ENCODE measurements at places on chromosomes 5 and 9.

DNA sequence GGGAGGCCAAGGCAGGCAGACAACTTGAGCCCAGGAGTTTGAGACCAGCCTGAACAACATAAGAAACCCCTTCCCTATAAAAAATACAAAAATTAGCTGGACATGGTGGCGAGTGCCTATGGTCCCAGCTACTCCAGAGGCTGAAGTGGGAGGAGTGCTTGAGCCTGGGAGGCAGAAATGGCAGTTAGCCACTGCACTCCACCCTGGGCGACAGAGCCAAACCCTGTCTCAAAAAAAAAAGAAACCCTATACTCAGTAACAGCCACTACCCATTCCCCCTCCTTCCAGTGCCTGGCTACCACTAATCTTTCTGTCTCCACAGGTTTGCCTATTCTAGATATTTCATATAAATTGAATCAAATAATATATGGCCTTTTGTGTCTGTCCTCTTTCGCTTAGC, 14.3 kb upstream of the SIL1 start:
- no peak for DNase-seq

- DNase-seq = no peak
Measured at GRCh38 chr5:177496727-177497291, 595 bp downstream of the PDLIM7 start.

DNA sequence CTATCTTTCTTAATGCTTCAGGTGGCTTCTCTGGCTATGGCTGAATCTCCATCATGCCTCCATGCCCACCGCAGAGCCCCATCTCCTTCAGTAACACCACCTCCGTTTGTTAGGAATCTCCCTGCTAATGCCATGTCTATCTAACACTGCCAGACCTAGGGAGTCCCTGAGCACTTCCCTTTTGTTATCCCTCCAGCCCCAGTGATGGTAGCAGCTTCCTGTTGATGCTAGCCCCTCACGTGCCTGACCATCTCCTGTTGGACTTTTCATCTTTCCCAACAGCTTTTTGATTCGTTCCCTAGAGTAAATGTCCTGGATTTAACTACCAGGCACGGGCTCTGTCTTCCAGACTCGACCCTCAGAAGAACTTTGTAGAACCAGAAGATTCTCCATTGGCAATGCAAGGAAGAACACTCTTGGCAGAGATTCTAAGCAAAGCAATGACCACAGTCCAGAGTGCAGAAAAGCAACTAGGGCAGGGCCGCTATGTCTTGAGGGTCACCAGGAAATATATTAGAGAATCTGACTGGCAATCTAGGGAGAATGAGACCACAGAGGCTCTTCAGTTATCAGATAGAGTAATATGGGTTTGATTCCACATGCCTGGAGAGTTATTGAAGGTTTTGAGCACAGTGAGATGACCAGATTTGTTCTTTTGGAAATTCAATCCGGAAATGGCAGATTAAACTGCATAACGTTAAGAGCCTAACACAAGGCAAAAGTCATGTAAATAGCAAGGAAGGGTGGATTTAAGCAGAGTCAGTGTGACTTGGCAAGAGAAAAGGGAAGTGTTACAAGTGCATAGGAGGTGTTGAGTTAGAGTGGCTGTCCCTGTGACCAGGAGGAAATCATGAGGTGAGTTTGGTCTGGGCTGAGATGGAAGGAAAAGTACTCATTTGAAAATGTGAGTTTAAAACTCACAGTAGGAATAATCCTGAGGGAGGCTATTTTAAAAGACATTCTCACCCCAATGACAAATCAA, 555.2 kb downstream of the ACTL7B start:
- DNase-seq = no peak

DNA sequence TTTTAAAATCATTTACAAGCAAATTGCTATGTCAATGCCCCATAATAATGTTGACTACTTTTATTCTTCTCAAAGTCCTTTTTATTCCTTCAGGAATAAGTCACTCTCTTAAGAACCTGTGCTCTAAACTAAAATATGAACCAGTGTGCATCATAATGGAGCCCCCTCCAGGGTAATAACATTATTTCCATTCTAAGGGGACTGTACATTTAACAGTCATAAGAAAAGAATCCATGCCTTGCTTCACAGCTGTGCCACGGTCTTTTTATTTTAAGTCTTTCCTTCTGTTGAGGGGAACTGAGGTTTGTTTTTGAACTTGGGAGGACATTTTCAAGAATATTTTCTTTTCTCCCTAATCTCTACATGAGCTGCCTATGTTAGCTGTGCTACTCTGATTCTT, 297.6 kb downstream of the MAN2A1 start:
- DNase-seq = no peak

- DNase-seq = no peak
Measured at GRCh38 chr9:82363198-82363597, 374.6 kb downstream of the SPATA31D1 start.

- no peak for DNase-seq
Measured at GRCh38 chr5:151499501-151500035, 52.2 kb downstream of the SLC36A1 start.

DNA sequence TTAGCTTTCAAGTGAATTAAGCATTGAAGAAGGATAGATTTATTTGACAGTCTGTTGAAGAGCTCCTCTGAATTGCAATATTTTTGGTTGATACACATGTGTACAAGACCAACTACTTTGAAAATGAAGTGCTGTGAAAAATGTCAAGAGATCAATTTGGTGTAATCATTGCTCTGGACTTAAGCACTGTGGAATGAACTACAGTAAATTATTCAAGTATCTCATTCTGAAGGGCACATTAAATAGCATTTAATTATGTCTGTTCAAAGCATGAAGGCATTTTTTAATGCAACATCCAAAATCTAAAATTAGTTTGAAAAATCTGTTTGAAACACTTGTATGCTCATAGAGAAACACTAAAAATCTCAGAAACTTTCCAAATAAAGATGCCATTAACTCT, 107.5 kb downstream of the CDH18 start:
- DNase-seq = no peak

DNA sequence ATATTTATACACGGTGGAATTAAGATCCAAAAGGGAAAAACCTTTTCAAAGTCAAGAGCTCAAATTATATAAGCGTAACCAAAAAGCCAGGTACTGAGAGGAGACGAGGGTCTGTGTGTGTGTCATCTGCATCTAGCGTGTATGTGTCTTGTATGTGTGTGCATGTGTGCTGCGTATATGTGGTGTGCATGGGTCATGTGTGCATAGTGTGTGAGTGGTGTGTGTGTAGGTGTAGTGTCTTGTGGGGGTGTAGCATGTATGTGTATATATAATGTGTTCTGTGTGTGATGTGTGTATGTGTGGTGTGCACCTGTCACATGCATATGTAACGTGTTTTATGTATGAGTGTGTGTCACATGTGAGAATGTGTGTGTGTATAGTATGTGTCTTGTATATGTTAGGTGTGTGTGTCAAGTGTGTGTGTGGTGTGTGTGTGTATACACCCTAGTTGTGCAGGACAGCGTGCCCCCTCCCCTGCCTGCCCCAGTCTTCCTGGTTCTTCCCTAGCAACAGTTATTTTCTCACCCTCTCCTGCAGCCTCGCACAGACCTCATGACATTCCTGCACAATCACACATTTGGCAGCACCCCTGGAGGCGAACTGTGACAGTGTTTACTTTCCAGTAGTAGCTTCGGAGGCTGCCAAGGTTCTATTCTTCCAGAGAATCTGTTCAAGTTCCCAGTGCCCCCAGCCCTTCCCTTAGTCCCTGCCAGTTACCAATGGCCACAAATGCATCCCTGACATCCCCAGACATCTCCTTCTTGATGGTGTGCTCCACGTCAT, 27.1 kb upstream of the TNIP1 start:
- DNase-seq = no peak

- DNase-seq = no peak
Measured at GRCh38 chr9:109893241-109893640, 113.2 kb downstream of the PALM2AKAP2 start.

- DNase-seq = no peak
Measured at GRCh38 chr5:96855031-96855872, 21.0 kb upstream of the ERAP2 start.

GRCh38 chr5:174531782-174532191, 192.6 kb upstream of the MSX2 start:
- DNase-seq = no peak

DNA sequence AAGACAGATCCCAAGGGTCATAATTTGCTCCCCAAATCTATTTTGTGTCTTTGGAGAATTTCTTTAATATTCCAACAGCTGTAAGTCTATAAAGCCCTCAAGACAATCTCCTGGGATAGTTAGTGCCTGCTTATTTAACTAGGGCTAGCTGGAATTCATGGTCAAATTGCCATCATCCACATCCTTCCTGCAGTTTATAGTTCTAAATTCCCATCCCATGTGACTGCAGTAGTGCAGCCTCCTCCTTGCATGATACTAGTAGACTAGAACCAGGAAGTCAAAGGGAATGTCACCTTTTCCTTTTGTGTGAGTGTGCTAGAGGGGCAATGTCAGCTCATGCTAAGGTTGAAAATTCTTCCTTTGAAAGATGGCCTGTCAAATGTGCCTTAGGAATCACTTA, 214.8 kb upstream of the PIK3R1 start:
- DNase-seq = no peak

GRCh38 chr5:116242343-116242742, 157.5 kb downstream of the COMMD10 start:
- no peak for DNase-seq
